ENCODE measurements at places on chromosomes 5 and 9.

DNA sequence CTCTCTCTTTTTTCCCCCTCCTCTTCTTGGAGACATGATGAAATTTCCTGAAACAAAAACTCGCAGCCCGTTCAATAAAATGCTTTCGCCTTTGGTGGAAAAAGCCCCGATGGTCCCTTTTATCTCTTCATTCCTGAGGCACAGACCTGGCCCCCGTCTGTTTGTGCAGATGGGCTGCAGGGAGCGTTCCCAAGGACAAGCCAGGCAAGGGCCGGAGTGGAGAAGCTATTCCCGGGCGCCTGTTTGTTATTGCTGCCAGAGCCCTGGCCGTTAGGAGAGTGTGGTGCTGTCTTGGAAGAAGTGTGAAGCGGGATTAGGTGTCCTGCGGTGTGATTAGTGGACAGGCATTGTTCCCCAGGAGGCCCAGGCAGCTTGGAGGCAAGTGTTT is 71.9 kb downstream of the SMIM23 start:
- DNase-seq, result no peak

DNA sequence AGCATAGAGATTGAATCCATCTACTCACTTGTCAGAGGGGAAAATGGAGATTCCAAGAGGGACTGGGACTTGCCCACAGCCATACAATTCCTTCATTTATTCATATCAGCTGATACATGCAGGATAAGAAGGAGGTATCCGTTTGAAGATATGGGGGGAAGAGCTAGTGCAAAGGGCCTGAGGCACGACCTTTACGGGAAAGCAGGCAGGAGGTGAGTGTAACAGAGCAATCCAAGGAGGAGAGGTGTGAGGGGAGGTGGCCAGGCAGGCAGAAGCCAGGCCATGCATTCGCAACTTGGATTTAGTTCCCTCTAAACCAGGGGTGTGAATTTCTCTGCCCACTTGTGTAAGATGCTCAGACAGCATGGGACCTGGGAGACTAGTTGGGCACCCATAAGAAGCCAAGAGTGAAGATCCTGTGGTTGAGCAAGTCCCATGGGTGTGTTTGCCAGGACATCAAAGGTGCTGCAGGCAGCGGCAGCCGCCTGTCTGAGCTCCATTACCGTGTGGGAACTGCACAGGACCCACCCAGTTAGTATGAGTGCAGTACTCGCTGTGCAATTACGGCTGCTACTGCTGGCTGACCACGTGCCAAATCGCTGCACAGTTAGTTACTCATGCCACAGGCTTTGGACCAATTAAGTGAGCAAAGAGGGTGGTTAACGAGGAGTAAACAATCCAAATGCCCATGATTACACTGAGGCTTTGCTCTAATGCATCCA is 31.4 kb upstream of the FAT2 start:
- no peak for DNase-seq

- no peak for DNase-seq
Measured at GRCh38 chr9:28120626-28121025, 547.3 kb upstream of the C9orf72 start.

DNA sequence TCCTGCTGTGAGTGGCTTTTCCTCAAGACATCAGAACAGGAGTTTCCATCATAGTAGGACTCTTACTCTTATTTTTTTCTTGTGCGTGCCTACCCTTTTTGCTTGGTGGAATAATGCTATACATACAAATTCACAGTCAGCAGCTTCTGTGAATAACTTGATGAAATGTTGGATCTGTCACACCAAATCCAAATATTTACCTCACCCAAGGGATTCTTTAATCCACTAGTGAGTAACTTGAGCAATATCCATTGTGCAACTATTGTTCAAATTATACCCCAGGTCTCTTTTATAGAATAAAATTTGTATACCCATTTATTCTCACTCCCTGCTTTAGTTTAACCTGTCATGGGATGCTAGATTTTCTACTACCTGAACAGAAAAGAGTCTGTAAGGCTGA is 1078.3 kb upstream of the EDIL3 start:
- no peak for DNase-seq

GRCh38 chr5:172683645-172684471 is 42.8 kb downstream of the NEURL1B start:
- no peak for DNase-seq

DNA sequence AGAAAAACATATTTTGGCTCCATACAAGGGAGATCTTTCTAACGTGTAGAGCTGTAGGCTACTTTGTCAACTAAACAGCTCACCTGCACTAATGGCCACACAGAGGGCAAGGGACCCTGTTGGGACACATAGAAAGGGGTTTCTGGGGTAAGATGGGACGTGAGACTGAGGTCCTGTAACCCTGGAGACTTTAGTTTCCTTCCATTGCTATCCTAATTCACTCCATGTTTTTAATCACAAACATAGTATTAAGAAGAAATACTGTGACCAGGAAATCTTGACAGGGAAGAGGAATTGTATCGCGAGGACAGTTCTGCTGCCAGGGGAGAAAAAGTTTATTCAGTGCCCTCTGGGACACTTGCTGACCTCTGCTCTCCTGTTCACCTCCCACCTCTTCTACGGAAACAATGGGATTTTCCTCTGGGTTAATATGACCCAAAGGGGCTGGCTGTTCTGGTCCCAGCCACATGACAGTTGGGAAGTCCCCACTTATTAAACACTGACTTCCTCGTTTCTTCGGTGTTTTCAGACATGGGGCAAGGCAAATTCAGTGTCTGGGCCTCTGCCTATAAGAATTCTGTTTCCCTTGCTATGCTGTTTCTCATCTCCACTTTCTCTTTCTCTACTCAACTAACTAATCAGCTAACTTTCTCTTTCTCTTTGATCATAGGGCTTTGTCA is 106.9 kb upstream of the SEMA6A start:
- no peak for DNase-seq

DNA sequence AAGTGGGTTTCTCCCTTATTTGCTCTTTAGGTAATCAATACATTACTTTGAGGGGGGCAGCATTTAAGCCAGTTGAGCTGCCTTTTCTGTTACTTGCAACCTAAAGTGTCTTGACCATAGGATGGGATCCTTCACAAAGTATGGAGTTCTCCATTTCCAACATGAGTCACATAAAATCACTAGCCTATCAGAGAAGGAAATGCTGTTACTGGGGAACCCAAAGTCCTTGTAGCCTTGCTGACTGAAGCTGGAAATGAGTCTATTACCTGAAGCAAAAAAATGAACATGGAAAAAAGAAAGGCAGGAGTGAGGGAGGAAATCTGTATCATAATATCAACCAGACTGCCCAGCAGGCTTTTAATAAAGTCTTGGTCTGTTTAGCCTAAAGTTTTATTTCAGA is 42.8 kb upstream of the SLIT3 start:
- DNase-seq, result no peak

DNA sequence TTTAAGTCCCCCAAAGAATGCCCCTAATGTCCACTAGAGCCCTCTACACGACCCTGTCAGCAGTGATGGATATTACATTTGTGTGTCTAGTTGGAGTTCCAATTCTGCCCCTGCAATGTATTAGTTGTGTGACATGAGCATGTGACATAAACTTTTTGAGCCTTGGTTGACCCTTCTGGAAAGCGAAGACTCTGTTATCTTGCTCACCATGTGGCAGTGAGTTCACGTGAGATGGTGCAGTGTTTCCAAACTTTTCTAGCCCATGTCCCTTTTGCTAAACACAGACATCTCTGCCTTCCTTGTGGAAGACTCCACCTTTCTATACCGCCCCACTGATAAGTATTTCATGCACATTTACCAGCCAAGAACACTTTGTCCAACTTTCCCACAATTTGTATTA is 87.0 kb upstream of the BOD1 start:
- no peak for DNase-seq

DNA sequence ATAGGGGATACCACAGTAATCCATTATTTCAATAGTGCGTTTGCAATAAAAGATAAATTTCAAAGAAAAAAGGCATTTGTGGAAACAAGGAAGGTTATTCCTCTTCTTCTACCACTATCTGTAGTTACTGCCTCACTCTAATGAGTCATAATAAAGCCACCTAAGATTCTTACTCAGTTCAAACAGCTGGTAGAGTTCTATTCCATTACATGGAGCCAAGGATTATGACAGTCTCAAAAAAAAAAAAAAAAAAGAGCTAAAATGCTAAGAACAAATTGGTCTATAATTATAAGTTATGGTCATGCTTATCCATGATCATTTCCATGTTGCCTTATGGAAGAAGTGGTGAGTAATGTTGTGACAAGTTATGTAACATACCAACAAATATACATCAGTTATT is 46.3 kb downstream of the DENND1A start:
- DNase-seq, result no peak

GRCh38 chr9:31321256-31321655 is 1063.2 kb upstream of the ACO1 start:
- DNase-seq, result no peak

GRCh38 chr5:17897776-17898175 is 263.5 kb downstream of the TAF11L14 start:
- no peak for DNase-seq

DNA sequence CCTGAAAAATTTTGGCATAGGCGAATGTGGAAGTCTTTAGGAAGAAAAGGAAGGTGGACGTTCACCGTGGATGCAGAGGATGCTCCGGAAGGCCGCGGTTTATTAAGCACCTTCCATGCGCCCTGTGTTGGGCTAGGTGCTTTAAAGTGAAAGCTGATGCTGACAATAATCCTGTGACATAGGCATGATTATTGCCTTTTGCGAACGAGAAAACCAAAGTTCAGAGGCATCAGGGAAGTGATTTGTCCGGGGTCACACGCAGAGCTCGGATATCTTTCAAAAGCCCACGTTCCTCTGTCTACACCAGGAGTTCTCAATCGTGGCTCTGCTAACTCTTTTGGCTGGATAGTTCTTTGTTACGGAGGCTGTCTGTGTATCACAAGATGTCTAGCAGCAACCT is 12.0 kb upstream of the GABRP start:
- DNase-seq, result no peak

GRCh38 chr5:138666226-138666742 is 86.9 kb upstream of the CTNNA1 start:
- no peak for DNase-seq

GRCh38 chr9:120926397-120926928 is at the start of gene TRAF1:
TRAF1 (minus strand) TSS chr9:120926796; CDS start chr9:120926075, 721 bp downstream.
- DNase-seq, result no peak

DNA sequence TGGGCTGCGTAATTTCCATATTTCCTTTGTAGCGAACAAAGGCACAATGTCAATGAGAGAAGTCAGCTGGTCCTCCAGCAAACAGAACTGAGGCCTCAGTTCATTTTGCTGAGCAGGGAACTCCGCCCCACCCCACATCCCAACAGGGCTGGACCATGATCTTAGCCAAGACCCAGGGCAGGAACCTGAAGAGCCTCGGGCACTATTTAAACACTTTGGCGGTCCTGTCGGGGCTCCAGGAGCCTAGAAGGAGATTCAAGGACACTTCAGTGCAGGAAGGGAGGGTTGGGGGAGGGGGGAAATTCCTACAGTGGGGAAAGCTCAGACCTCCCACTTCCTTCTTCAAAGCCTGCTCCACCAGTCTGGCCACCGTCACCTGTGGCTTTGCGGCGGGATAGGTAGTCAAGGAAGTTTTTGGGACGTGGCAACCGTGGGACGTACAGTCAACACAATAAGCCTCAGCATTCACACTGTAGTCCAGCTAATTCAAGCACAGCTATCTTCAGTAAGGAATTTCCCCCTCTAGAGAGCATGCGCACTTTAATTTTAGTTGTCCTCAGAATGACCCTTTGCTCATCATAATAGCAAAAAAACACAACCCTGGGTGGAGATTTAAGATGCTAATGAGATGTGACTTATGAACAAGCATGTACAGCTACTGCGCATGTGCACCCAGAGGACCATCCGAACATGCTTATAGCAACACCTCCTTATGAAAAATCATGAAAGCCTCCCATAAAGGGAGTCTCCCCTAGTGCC is 30.9 kb downstream of the S1PR3 start:
- DNase-seq, result no peak

DNA sequence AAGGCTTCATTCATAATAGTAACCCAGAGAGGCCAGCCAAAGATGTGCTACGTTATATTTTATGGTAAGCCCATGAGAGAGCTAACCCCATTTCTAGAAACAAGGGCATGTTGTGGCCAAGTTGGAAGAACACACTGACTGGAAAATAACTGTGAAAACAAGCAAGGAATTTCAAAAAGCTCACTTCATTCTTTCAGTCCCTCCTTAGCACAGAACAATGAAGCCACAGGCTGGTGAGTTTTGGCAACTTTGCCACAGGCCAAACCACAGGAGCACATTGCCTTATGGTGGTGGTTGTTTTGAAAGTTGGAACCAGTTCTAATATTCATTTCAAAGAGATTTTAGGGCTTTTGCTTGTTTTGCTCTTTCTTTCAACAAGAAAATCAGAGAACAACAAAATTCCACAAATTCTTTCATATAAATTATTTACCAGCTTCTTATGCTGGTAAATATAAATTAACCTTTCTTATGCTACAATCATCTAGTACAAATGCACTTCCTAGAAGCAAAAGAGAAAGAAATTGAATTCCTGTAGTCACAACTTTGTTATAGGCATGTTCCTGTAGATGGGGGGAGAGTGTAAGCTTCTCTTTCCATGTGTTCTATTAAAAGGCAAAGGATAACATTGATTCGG is 225.4 kb upstream of the RFX3 start:
- DNase-seq, result no peak

DNA sequence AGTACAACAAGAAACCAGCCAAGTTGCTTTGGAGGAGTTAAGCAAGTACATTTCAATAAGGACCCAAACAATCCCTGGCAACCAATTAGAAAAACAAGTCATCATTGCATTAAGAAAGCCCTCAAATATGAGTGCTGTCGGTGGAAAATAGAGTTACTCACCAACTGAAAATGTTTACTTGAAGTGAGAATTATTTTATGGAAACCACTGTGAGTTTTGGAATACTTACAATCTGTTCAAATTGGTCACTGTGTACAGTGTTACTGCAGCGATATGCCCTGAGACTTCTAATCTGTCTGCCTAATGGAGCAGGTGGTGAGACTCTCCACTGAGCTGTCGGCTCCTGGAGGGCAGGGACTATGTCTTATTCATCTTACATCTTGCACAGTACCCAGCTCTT is 1073.2 kb upstream of the DMAC1 start:
- no peak for DNase-seq

DNA sequence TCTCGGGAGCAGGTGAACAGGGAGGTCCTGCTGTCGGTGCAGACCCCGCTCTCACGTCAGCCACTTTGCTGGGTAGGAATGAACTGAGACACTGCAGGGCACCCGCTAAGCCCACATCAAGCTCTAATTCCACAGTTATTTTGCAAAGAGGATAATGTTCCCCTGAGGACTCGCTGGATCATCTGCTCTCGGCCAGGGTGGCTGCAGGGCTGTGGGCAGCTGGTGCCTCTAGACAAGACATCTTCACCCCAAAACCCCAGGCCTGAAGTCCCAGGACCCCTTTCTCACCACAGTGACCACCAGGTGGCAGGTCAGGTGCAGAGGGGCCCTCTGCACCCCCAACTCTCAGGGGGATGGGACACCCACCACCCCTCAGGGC is 135.1 kb upstream of the PPP1R26 start:
- DNase-seq, result no peak

DNA sequence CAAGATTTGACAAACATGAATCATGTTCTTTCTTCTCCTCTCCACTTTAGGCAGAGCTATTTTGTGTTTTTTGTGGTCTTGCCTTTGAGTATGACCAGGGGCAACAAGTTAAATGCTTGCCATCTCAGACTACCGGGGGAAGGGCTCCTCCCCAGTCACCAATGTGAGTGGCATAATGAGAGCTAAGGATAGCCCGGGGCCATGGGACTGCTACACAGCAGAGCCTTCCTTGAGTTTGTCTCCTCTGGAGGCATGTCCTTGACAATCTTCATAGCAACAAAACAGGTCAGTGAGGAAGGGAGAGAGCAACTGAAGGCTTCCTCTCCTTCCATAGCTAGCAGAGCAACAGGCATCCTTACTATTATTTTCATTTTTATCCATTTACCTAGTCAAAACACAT is 299.3 kb downstream of the ENC1 start:
- DNase-seq, result no peak
